ENCODE measurements at places on chromosomes 1 and 21. TPM values are rescaled to one million over a fixed set of nuclear protein-coding genes. Genes with fewer than 3 reads are reported as not detected.

Gene SELL
- total RNA-seq, result 1.4 TPM

Gene CELA3A
- not detected for total RNA-seq

Gene COL16A1
- 12.9 TPM for total RNA-seq

Gene SLC25A34
- total RNA-seq, result 0.23 TPM

Gene CFAP141
- not detected for total RNA-seq

Gene IFNLR1
- total RNA-seq, result 2.3 TPM

Gene CLCN6
- total RNA-seq, result 28.4 TPM

Gene UBL4B
- not detected for total RNA-seq

Gene AADACL4
- total RNA-seq, result not detected

Gene OPTC
- total RNA-seq, result not detected

Gene ACKR1
- 0.92 TPM for total RNA-seq

Gene KRTAP11-1
- not detected for total RNA-seq

Gene TNFRSF18
- total RNA-seq, result not detected

Gene TMOD4
- total RNA-seq, result not detected

Measured in diencephalon (tissue), 1 donor.